M059J (cell line): ENCODE measurements at places on chromosomes 6 and 20. TPM values are rescaled to one million over a fixed set of nuclear protein-coding genes. Genes with fewer than 3 reads are reported as not detected.

Gene GMPR
- 64.3 and 92.2 TPM in 2 replicates for total RNA-seq

Gene ZNF76
- 12.5 and 20.8 TPM in 2 replicates for total RNA-seq

Gene ANKEF1
- total RNA-seq, result 4.5 and 6.3 TPM in 2 replicates

Gene SRMS
- total RNA-seq, result not detected in 2 replicates

Gene TNXB
- 0.10 TPM in 1 of 2 replicates, not detected in the other for total RNA-seq

DNA sequence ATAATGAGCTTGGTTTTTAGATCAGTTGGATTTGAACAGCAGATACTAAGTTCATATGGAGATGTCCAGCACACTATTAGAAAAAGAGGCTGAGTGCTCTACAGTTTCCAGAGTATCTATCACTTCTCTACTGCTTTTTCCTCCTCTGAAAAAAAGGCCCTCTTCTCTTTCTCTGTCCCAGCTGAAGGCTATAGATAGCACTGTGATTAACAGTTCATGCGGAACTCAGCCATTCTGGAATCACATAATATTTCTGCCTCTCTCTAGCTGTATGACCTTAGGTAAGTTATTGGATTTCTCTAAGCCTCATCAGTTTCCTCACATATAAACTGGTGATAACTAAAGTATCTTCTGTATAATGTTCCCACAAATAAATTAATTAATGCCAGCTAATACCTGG is 184.1 kb downstream of the UBE3D start:
- no peak for DNase-seq

DNA sequence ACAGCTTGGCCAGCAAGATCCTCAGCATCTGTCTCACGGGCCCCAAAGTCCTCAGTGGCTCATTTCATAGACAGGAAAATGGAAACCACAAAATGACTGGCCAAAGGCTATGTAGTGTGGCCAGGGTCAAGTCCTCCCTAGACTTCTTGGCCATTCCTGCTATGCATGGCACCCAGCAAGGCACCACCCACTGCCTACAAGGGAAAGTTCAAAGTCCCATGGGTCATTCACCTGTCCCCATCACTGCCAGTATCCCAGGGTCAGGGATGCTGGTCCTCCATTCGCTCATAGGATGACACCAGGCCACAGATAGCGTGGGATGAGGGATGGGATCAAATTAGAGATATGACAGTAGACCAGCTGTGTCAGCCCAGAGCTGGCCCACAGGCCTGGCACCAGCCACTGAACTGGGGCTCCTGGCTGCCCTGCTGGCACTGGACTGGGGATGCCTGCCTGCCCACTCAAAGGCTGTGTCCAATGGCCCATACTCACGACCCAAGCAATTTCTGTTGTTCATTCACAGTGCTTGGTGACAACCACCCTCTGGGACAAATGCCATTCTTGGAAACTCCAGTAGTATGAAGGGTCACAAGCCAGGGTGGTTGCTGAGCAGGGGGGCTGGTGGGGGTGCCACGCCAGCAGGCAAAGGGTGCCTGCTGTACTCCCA is 11.6 kb downstream of the ADISSP start:
- DNase-seq, result no peak

DNA sequence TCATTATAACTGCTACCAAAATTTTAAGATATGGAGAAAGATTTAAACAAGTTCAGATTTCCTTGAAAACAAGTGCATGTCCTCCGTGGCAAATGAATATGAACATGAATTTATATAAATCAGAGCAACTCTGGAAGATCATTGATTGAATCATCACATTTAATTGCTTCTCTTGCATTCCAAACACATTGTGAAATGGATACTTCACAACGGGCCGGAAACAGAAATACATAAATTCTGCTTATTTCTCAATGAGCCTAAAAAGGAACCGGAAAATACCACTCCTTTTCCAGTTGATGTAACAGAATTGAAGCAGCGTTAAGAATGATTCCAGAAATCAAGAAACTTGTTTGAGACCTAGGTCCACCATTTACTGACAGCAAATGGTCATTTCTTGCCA is 134.6 kb upstream of the BTN3A2 start:
- DNase-seq, result no peak

DNA sequence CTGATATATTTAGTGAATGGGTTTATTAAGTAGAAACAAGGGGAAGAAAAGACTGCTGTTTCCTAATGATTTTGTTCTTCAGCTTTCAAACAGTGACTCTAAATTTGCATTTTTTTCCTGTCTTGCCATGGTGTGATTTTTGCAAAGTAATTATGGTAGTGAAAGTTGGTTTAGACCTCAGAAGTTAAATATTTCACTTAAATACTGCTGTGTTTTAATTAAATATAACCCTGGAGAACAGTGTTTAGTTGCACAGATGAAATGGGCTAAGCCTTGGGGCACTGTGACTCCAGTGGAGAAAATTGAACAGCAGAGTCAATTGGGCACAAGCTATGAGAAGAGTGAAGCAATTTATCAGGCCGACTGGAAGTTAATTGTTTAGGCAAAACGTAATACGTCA is 111.1 kb upstream of the MCHR2 start:
- no peak for DNase-seq

- peak; percentile 64 for DNase-seq
Measured at GRCh38 chr20:19609642-19610223, 148.3 kb upstream of the RIN2 start.

DNA sequence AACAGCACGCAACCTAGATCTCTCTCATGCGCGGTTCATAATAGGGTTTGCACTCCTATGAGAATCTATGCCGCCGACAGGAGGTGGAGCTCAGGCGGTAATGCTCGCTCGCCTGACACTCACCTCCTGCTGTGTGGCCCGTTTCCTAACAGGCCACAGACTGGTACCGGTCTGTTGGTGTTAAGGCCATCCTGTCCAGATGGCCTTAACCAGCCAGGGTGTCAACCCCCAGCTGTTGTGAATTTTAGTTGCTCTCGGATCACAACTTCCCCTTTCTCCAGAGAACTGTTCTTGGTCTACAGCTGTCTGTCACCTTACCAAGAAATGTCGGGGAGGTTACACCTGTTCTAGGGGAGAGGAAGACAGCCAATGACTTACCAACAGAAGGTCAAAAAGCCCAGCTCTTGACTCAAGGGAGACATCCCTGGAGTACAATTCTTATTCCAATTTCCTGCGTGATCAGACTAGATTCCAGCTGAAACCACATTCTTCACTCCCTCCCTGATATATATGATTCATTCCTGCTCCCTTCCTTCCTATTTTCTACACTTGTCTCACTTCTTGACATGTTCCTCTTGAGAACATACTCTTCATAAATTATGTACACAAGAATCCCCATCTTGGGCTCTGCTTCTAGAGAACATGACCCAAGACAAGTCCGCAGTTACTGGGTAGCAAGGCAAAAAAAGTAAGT is 23.1 kb upstream of the DNAAF9 start:
- DNase-seq, result no peak

- no peak for DNase-seq
Measured at GRCh38 chr20:32832664-32833063, 12.9 kb downstream of the MAPRE1 start.

- DNase-seq, result no peak
Measured at GRCh38 chr20:23128461-23129125, 42.5 kb upstream of the CD93 start.

GRCh38 chr20:59864726-59865125 is 68.7 kb downstream of the SYCP2 start:
- DNase-seq, result no peak
